ENCODE measurements at places on chromosomes 5 and 9.

GRCh38 chr9:133961226-133962165 lies 30.6 kb downstream of the VAV2 start:
- no peak for DNase-seq

DNA sequence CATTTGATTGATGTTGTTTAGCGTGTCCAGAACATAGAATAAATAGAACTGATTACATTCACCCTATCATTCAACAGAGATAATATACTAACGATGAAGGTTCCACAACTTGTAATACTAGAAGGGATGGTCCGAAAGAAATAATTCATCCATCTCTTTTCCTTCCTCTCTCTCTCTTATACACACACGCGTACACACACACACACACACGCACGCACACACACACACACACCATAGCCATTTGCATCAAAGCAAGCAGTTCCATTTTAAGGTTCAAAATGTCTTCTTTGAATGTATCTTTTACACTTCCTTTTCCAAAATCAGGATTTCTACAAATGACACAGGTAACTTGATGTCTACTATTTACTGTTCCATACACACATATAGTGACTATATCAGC lies 887 bp downstream of the GDA start:
- no peak for DNase-seq

- DNase-seq, result no peak
Measured at GRCh38 chr9:127262602-127263001, 2.0 kb upstream of the GARNL3 start.

DNA sequence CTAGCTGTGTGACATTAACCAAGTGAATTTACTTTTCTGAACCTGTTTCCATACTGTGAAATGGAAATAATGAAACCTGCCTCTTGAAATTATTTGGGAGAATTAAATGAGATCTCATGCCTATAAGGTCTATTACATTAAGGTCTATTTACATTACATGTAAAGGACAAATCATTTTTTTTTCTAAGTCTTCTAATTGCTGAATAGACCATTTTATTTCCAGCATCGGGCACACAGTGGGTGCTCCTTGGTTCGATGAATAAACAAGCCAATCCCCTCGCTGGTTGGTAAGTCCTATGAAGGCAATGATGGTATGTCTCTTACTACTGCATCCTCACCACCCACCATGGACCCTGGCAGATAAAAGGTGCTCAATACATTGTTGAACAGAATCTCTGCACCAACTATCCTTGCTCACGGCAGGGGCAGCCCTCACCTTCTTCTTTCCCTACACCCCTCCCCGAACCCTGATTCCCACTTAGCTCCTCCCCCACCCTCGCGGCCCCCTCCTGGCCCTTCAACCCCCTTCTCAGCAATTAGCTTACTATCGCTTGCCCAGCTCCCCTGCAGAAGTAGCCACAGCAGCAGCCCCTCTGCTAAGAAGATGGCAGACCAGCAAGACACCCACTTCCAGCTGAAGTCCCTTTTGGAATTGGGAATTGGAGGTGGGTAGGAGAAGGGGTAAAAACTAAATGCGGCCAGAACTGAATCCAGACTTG lies 3.0 kb downstream of the PCDH1 start:
- no peak for DNase-seq

GRCh38 chr5:36653044-36653705 lies 46.8 kb downstream of the SLC1A3 start:
- no peak for DNase-seq

- DNase-seq, result no peak
Measured at GRCh38 chr5:11719888-11720481, 184.3 kb downstream of the CTNND2 start.

- DNase-seq, result peak; percentile 4
Measured at GRCh38 chr5:91641730-91642350, 258.7 kb upstream of the ARRDC3 start.

DNA sequence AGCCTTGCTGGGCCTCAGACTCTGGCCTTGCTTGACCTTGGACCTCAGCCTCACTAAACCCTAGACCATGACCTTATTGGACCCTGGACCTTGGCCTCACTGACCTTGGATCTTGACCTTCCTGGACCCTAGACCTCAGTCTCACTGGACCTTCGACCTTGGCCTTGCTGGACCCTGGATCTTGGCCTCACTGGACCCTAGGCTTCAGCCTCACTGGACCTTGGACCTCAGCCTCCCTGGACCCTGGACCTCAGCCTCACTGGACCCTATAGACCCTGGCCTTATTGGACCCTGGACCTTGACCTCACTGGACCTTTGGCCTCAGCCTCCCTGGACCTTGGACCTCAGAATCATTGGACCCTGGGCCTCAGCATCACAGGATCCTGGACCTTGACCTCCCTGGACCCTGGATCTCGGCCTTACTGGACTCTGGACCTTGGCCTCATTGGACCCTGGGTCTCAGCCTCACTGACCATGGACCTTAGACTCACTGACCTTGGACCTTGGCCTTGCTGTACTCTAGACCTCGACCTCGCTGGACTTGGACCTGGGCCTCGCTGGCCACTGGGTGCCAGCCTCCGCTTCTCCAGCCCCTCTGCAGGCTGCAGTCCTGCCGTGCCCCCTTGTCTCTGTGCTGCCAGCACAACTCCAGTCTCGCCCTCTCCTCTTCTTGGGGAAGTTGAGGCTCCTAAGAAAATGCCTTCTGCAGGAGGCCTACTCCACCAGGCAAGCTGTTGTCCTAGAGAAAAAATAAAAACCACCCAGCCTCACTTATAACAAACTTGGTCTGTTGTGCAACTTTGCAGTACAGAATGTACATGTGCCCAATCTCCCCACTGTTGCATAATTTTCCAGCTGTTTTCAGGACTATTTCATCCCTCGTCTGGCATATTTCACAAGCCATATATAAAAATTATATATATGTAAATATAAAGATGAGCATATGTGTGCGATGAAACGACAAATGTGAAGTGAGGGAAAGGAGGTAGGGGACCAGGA lies 11.0 kb upstream of the ADAMTS2 start:
- no peak for DNase-seq

GRCh38 chr5:139486201-139486600 lies 3.6 kb upstream of the STING1 start:
- no peak for DNase-seq

DNA sequence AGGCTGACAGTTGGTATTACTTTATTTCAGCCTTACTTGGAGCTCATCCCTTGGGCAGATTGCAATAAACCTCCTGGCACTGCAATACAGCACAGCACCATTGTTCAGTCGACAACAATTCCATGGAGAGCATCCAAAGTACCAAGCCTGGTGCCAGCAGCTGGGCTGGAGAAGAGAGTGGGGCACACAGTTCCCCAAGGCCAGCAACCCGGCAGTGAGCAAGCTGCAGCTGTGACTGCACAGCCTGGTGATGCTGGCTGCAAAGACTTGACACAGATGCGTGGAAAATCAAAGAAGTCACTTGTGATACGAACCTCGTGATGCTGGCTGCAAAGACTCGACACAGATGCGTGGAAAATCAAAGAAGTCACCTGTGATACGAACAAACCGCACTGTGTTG lies 125.4 kb downstream of the ATPSCKMT start:
- DNase-seq, result no peak

- DNase-seq, result no peak
Measured at GRCh38 chr5:88882276-88883038, 527 bp downstream of the MEF2C start.

DNA sequence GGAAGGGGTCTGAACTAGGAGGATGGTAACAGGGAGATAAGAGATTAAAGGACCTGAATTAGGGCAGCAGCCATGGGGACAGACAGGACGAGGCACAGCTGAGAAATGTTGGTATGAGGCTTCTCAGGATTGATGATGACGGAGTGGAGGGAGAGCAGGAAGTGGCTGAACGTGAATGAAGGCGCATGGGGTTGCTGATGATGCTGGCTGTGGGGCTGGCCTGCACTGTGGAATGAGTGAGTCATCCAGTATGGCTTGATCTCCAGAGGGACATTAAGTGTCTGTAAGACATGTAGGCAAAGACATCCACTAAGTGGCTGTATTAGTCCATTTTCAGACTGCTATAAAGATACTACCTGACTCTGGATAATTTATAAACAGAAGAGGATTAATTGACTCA lies 256.4 kb downstream of the ICE1 start:
- no peak for DNase-seq

- no peak for DNase-seq
Measured at GRCh38 chr5:14256756-14257393, 113.7 kb downstream of the TRIO start.

- DNase-seq, result no peak
Measured at GRCh38 chr9:26809795-26810194, 82.8 kb downstream of the CAAP1 start.

DNA sequence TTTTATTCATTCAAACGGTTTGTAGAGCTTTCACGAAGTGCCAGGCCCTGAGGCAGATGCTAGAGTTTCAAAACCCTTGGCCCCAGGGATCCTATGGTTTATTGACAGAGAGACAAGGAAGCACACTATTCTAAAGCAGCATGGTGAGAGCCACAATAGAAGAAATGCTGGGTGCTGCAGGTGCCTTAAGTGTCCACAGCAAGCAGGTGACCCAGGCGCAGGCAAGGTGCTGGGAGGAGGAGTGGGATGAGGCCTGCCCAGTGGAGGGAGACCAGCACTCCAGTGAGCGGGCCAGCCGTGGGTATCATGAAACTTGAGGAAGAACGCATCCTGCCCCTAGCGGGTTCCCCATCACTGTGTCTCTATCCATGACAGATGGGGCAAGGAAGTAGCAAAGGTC lies 71.0 kb downstream of the OSMR start:
- DNase-seq, result no peak

DNA sequence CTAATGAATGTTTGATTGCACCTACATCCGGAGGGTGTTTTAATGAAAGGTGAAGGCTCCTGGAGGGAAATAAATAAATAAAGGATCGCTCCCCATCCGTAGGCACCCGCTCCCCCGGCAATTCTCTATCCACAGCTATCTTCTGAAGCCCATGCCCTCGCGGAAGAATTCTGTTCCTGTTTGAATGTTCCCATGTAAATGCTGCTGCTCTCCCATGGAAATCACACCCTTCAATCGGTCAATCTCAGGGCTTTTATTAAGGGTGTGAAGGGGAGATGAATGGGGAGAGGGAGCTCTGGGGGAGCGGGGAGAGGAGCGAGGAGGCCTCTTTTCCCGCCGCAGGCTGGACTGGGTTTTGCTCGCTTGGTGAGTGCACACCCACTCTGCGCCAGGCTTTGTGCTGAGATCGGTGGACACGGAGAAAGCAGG lies 21.1 kb upstream of the ARAP3 start:
- no peak for DNase-seq

DNA sequence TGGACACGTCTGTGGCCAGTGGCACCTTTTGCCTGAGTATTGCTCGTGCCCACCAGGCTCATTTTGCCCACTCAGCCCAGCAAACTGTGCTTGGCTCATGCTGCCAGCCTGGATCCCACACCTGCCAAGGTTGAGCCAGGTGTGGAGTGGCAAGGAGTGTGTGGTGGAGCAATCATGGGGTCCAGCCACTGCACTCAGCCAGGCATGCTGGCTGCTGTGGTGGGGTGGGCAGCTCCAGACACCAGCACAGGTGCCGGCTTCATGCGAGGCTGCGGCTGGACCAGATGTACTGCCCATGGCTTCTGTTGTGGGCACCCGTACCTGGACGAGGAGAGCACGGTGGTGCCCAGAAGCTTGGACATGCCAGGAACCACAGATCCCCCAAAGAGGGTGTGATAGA lies 364.1 kb downstream of the TMEM38B start:
- no peak for DNase-seq

GRCh38 chr9:84751921-84752320 lies 82.4 kb downstream of the NTRK2 start:
- DNase-seq, result no peak

DNA sequence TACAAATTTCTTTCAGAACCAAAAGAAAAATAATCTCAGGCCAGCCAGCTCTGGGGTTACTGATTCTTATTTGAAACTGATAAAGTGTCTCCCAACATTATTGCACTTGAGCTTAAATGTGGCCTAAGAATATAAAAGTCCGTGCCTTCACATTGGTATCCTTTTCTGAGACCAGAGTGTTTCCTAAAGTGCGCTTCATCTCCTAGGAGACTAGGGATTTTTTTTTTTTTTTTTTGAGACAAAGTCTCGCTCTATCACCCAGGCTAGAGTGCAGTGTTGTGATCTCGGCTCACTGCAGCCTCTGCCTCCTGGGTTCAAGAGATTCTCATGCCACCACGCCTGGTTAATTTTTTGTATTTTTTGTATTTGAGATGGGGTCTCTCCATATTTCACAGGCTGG lies 23.6 kb upstream of the KCNIP1 start:
- no peak for DNase-seq

GRCh38 chr9:134296301-134297082 lies 29.8 kb upstream of the RXRA start:
- no peak for DNase-seq

All from HuH-7 (cell line).